ENCODE measurements at places on chromosomes 5 and 9.

GRCh38 chr9:22005021-22005701 is 3.9 kb downstream of the CDKN2B start:
- no peak for DNase-seq

GRCh38 chr9:93187047-93187446 is 3.1 kb downstream of the WNK2 start:
- no peak for DNase-seq

DNA sequence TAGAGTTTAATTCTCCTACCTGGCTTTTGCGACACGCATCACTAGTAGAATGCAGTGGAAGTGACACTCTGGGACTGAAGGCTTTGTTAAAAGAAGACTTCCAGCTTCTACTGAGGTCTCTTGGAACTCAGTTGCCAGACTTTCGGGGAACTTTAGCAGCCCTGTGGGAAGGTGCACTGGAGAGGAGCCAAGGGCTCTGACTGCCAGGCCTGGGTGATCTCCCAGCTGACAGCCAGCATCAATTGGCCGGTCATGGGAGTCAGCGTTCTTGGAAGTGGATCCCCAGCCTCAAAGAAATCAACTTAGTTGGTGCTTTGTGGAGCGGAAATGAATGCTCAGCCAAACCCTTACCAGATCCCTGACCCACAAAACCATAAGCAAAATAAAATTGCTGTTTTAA is 87.1 kb downstream of the OSTF1 start:
- DNase-seq: no peak

- DNase-seq: no peak
These were observed 1.3 kb downstream of the SCGB3A1 start for GRCh38 chr5:180589771-180590542.

- DNase-seq: no peak
These were observed 33.1 kb upstream of the AFAP1L1 start for GRCh38 chr5:149238540-149238939.

All from SK-N-MC (cell line).